Jurkat, Clone E6-1 (cell line): ENCODE measurements at places on chromosomes 16 and 17.

DNA sequence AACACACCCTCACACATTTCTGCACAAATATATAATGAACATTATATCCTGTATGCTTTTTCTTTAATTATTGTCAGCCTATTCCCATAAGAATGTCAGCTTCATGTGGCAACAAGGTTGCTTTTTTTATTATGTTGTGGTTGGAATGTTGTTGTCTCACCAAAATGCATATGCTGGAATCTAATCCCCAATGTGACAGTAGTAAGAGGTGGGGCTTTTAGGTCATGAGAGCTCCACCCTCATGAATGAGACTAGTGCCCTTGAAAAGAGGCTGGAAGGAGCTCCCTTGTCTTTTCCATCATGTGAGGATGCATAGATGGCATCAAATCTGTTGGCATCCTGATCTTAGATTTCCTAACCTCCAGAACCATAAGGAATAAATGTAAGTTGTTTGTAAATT is 131.3 kb upstream of the IRX6 start:
- DNase-seq: no peak

DNA sequence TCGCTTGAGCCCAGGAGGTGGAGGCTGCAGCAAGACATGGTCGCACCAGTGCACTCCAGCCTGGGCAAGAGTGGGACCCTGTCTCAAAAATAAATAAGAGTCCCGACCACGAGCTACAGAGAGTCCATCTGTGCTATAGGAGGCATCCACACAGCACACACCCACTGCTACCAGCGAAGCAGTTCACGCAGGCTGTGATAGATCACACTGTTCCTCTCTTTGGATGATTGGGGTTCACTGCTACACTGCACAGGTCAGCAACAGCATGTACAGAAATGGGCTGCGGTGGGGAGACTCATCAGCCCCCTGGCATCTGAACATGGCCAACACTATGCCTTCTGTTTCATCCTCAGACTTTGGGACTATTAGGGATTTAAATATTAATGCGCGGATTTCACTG is 33.8 kb downstream of the PMM2 start:
- no peak for DNase-seq

GRCh38 chr17:20935740-20936139 is 107.1 kb downstream of the USP22 start:
- DNase-seq: no peak

GRCh38 chr17:44913676-44914075 is 1.6 kb downstream of the GFAP start:
- no peak for DNase-seq

- no peak for DNase-seq
Measured at GRCh38 chr17:46986366-46986765, 7.3 kb upstream of the RPRML start.

GRCh38 chr17:42323268-42323773 is 35.0 kb downstream of the STAT5A start:
- DNase-seq: no peak

DNA sequence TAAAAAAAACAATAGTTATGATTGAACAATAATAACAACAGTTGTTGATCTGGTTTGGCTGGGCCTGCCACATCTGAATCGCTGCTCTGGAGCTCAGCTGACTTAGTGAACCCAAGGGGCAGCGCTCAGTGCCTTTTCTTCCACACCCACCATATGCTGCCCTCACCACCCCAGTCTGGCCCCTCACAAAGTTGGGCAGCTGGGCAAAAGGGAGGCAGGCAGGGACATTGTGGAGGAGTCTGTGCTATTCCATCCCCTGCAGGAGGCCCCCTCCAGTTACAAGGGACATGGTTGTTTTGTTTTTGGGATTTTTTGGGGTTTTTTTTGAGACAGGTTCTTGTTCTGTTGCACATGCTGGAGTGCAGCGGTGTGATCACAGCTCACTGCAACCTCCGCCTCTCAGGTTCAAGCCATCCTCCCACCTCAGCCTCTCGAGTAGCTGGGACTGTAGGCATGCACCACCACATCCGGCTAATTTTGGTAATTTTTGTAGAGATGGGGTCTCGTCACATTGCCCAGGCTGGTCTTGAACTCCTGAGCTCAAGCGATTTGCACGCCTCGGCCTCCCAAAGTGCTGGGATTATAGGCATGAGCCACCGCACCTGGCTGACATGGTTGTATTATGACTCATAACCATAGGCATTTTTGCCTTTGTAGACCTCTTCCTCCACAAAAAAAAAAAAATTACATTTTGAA is 8.6 kb upstream of the PECAM1 start:
- DNase-seq: no peak

GRCh38 chr17:79808763-79809529 is 12.1 kb upstream of the CBX8 start:
- peak; percentile 62 for DNase-seq

DNA sequence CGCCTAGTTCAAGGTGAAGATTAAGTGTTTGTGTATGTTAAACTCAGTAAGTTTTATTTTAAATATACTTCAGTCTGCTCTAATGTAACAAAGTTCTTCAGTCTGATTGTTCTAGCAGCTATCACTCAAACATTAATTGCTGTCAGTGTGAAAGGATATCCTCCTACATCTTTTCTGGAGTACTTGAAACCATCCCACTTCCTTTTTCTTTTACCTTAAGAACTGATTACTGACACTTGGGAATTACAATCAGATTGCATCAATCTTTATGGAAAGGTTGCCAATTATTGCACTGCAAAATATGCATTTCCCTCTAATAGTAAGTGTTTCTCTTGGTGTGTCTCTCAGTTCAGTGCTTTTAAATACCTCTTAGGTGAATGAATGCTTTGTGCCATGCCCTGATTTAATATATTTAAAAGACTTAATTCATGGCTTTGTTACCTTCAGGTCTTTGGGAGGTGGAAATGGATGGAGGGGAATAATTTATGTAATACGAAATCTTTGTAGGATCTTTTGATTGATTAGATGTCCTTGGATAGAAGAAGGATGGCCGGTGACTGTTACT is 16.6 kb downstream of the MRTFB start:
- no peak for DNase-seq

GRCh38 chr16:81524382-81524781 is 79.8 kb downstream of the CMIP start:
- DNase-seq: no peak

DNA sequence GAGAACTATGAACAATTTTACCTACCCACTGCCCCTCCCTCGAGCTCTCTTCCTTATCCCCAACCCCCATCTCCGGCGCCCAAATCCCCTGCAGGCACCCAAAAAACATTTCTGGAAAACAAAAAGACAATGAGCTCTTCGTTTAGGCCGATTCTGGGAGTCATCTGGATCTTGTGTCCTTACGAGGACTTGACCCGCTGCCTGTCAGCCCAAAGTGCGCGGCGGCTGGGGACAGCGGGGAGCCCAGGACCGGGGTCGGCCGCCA is 524 bp downstream of the STRADA start:
- no peak for DNase-seq

- DNase-seq: no peak
Measured at GRCh38 chr16:48276102-48276501, 28.8 kb upstream of the ABCC11 start.

- no peak for DNase-seq
Measured at GRCh38 chr16:3656491-3657468, 2.3 kb downstream of the DNASE1 start.
